ENCODE measurements at places on chromosomes 2 and 18.
A peak's percentile ranks its signal among the peaks of the same experiment; 100 is the strongest.

- DNase-seq = peak; percentile 31
These were observed 3.9 kb upstream of the MLPH start for GRCh38 chr2:237483018-237483731.

- DNase-seq = no peak
These were observed 88.8 kb downstream of the UXS1 start for GRCh38 chr2:106105151-106105922.

DNA sequence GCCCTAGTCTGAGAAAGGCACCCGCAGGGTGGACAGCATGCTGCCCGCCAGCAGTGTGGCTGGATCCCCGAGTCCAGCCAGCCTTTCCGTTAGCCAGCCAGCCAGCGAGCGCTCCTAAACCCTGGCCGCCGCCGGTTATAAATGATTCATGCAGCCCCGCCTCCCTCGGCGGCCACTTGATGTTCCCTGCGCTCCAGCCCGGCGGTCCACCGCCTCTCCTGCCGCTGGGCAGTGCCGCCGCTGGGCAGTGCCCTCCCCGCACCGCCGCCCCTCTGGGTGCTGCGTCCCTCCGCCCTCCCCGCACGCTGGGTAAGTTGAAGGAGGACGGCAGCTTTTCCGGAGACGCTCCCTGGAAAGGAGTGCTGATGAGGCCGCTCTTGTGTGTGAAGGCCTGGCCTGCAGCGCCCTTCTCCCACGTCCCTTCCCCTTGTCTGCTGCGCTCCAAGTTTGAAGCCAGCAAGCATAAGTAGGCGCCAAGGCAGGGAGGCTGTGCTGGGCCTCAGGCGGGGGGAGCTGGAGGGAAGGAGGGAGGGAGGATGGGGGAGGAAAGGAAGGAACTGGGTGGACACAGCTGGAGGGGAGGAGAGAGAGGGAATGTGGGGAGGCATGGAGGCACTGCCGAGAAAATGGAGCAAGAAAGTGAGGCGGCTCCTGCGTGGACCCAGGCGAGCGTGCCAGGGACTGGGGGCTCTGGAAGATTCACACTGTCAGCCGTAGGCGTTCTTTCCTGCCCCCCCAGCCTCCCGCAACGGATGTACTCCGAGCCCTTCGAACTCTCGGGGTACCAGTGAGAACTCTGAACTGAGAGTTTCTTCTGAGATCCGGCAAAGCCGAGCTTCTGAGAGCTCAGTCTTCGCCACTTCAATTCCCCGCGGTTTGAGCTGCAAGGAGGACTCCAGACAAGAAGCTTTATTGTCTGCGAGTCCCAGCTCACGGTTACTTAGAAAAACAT lies 131.9 kb downstream of the GLI2 start:
- DNase-seq = peak; percentile 91

DNA sequence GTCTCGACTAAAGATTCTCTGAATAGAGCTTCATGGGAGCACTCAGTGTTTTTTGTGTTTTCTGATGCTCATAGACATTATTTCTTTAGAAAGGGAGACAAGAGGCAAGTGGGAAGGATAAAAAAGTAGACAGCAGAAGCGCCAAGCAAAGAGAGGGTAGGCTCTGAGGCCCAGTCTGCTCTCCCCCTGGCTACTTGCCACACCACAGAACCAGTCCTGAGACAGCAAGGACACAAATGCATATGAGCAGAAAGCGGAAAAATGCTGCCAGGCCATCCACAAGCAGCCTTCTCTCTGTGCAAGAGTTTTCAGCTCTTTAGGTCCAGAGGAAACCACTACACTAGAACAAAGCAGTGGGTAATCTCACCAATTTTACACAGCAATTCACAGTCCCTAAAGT lies 285.4 kb downstream of the ZNF521 start:
- peak; percentile 61 for DNase-seq

GRCh38 chr18:39845106-39845505 lies 2109.9 kb upstream of the PIK3C3 start:
- no peak for DNase-seq

- DNase-seq = no peak
These were observed 1049.0 kb downstream of the TSN start for GRCh38 chr2:122804494-122804893.

- DNase-seq = no peak
These were observed 30.4 kb downstream of the INPP4A start for GRCh38 chr2:98474979-98475632.

- no peak for DNase-seq
These were observed 119.6 kb upstream of the ITGA6 start for GRCh38 chr2:172307800-172308199.

DNA sequence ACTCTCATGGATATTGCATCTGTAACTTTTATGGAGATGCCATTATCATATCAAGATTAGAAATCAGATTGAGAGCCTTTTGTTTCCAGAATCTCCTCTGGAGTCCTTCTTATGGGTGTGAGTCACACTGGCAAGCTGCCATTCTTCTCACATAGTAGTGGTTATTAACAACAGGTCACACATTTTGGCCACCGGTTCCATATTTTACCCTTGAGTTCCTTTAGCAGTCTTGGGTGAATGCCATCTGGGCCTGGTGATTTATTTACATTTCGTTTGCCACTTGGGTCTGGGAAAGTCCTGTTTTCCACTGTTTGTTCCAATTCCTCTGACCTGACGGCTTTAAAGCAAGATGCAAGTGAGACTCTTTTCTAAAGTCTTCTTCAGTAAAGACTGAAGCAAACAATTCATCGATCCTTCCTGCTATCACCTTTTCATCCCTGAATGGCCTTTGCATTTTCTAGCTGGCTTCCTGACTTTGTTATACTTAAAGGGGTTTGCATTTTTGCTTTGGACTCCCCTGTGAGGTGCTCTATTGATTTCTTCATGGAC lies 80.5 kb upstream of the CAVIN2 start:
- DNase-seq = no peak

GRCh38 chr18:37289423-37289822 lies 276.2 kb downstream of the CELF4 start:
- DNase-seq = no peak

DNA sequence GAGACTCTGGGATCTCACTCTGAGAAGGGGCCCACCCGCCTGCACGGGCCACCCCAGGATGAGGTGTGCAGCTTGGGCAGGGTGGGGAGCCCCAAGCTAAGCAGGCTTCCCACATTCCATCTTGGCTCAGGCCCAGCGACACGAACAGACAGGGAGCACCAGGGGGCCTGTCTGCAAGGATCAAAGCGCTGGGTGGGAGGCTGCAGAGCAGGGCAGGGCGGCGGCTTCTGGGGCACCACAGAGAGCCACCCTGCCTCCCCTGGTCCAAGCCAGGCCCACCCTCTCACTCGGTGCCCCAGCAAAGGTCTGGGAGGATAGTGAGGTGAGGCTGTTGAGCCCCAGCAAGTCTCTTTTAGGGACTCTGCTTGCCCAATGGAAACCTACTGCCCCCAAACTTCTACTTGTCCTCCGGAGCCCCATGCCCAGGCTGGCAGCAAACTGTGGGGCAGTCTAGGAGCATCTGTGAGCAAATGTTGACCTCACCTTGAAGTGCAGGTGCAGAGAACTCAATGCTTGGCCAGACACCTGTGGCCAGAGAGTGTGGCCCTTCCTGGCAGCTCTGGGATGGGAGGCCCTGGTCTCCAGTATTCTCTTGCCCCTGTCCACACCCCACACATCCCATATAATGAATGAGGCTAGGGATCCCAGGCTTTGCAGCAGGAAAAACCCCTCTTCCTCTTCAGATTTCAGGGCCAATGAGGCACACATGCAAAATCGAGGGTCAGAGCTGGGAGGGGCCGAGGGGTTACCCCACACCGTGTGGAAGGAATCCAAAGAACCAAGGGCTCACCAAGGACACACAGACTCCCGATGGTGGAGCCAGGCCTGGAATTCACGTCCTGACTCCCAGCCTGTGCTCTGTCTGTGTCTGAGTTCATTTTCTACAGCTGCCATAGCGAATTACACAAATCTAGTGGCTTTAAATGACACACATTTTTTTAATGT lies 18.8 kb upstream of the GLI2 start:
- DNase-seq = no peak

DNA sequence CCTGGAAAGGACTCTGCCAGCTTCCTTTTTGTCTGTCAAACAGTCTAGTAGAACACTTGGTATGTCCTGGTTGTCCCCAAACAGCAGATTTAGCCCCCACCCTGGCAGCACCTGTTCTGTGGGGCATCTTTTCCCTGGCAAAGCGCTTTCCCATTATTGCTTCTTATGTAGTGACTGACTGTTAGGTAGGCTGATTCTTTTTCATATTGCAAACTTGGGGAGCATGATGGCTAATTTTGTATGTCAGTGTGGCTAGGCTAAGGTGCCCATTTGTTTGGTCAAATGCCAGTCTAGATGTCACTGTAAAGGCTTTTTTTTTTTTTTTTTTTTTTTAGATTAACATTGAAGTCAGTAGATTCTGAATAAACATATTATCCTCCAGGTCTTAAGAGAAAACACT lies 140.2 kb downstream of the MYCN start:
- no peak for DNase-seq

DNA sequence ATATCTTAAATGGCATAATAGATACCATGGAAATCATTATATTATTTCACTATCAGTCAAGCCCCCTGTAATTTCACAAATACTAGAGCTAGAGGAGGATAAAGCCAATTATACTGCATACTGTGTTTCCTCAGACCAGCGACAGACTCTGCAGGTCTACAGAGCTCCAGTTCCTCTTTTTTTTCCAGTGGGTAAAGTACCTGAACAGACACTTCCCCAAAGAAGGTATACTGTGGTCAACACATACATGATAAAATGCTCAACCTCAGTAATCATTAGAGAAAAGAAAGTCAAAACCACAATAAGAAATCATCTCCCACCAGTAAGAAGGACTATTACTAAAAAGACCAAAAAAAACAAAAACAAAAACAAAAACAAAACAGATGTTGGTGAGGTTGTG lies 44.6 kb downstream of the SCN7A start:
- DNase-seq = no peak

DNA sequence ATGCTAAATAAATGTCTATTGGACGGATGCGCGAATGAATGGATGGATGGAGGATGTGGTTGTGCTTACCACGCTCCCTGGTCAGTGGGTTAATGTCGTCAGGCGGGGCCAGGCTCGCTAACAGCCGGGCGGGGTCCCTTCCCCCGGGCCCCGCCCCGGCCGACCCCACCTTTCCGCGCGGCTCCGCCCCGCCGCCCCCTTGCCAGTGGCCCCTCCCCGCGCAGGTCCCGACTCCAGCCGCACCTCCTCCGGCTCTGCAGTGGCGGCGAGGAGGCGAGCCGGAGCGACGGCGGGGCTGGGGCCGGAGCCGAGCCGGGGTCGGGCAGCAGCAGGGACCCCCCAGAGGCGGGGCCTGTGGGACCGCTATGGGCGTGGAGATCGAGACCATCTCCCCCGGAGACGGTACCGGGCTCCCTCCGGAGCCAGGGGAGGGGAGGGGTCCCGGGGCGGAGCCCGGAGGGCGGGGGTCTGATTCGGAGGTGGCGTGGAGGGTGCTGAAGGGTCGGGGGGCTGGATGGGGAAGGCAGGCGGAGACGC lies at the start of gene FKBP1B:
Gene FKBP1B (plus strand): TSS at position 257 of the 537 bp plus-strand sequence. CDS start 109 bp downstream, at position 366.
- DNase-seq = peak; percentile 60

DNA sequence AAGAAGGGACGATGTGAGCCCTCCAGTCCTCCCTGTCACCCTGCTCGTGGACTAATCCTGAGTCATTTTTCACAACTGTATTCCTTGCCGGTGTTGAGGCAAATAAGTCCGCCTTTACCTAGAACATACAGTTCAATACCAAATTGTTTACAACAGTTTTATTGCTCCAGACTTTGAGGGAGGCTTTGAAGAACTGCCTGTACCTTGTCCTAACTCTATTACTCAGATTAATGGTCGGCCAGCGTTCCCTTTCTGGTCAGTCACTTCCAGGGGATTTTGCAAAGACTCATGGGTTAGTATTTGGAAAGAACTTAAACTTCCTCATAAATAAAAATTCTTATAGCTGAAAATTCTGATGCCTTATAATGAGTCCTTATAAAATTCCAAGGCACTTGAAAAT lies 85.1 kb upstream of the ZNF532 start:
- DNase-seq = no peak

- DNase-seq = no peak
These were observed 16.2 kb upstream of the PDE11A start for GRCh38 chr2:178088774-178089270.

- no peak for DNase-seq
These were observed 20.1 kb downstream of the SLC66A3 start for GRCh38 chr2:11175293-11175795.

DNA sequence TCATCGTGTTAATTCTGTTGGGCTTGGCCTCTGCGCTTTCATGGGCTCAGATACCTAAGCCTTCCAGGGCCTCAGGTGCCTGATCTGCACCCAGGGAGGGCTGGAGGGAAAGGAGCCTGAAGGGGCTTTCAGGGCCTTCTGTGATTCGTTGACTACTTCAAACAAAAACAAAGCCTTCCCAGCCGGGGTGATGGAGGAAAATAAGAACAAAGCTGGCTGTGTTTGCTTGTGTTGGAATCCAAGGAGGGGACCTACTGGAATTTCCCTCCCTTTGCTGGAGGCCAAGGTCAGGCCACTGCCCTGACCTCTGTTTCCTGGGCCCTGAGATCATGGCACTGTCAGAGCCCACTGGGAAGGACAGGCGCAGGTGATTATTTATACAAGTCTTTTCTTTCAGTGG lies 135.3 kb downstream of the KLHL29 start:
- no peak for DNase-seq

GRCh38 chr2:100744589-100744988 lies 75.3 kb upstream of the NPAS2 start:
- DNase-seq = no peak

GRCh38 chr18:22324191-22325131 lies 93.3 kb downstream of the CTAGE1 start:
- no peak for DNase-seq

DNA sequence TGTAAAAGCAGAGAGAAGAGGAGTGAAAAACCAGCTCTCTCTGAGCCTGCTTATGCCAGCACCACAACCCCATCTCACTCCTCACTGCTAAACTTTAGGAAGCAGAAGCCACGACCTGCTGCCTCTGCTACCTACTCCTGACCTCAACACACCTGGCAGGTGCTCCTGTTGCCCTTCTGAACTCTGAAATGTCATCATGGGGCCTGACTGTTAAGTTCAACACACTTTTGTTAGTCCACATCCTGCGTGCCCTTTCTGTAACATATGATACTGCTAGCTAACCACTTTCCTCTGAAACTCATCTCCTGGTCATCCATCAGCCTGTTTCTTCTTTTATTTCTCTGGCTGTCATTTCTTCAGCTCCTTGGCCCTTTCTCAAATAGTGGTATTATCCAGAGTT lies 118.1 kb downstream of the EPB41L3 start:
- no peak for DNase-seq

DNA sequence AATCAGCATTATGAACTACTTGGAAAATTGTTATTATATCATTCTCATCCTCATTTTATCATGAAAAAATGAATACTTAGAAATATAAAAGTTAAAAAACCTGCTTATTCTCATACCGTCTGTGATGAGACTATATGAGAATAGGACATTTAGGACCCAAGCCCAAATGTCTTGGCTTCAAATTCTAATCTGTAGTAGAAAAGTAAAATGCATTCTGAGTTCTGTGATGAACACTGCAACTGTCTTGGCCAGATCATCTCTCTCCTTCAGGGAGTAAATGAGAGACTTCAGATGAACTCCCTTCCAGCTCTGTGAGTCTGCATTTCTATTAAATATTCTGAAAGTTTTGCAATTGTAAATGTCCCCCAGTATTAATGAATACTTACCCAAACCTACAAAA lies 940.7 kb upstream of the KLHL29 start:
- no peak for DNase-seq
